ENCODE measurements at places on chromosomes 5 and 9.
A peak's percentile ranks its signal among the peaks of the same experiment; 100 is the strongest.

DNA sequence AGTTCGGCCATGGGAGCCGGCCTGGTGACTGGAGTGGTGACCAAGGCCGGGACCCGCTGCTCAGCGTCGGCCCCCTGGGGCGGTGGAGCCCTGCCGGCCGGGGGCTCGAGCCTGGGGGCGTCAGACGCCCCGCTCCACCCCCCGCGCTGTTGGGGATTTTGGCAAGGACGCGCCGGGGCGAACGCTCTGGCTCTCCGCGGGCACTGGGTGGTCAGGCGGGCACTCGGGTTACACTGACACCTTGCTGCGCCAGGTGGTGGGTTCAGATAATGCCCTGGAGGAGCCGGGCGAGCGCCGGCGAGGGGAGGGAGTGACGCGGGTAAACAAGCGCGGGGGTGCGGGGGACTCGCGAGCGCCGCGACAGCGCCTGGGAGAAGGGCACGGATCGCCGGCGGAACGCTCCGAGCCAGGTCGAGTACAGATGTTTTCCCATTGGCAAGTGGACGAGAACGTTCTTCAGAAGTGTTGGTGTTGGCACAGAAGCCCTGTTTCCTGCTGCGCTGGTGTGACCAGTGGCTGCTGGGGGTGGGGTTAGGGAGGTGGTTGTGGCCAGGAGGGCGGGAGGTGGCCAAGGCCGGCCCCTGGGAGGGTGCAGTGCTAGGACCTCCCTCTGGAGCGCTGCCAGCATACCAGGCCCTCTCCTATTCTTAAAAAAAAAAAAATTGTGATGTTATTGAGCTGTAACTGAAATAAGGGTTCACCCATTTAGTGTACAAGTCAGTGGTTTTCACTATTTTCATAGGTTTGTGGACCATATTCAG is 773 bp downstream of the SQSTM1 start:
- peak; percentile 90 for DNase-seq

- DNase-seq: peak; percentile 24
Observed at GRCh38 chr5:138574744-138575193, 432 bp downstream of the HSPA9 start.

DNA sequence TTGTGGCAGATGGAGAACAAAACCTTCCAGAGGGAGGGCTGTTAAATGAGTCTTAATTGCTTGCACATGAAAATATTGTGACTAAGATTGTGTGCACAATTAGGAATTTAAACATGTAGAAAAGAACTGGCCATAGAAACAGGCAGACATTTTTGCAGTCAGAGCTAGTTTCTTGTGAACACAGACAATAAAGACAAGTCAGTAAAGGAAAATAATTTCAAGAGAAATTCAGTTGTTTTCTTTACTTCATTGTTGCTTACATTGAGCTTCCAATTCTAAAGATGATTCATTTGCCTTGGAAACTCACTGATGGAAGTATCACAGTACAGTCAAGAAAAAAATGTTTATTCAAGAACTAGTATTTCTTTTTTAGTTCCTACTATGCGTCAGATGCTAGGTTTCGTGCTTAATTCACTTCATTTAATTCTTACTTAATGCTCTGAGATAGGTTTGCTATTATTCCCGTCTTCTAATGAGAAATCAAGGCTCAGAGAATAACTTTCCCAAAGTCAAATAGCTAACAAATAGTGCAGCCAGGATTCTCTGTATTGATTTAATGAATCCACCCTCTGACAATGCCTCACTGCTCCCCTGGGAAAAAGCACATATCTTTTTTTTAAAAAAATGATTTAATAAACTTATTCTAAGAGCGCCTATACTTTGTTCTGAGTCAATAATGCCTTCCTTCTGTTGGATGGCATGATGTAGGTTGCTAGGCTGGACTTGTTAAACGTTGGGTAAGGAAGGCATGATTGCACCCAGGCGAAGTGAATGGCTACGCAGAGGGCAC is 581.4 kb downstream of the RAB3C start:
- DNase-seq: peak; percentile 86

DNA sequence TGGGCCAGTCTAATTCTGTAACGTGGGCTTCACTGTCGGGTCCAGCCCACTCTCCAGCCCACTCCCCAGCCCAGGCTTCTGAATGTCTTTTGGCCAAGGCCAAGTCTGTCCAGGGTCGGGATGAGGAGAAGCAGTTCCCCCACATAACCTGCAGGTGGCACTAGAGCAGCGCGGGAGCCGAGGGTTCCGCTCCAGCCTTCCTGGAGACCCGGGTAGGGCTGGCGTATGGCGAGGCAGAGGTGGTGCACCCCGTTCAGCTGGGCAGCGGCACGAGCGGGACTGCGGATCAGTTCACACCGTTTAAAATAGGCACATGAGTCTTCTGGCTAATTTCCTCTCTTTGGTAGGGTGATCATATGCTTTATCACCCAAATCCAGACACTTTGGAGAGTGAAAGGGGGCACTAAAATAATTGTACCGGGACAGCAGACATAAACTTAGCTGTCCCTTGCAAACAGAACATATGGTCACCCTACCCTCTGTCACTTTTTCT is 185.9 kb downstream of the MSX2 start:
- DNase-seq: peak; percentile 18

DNA sequence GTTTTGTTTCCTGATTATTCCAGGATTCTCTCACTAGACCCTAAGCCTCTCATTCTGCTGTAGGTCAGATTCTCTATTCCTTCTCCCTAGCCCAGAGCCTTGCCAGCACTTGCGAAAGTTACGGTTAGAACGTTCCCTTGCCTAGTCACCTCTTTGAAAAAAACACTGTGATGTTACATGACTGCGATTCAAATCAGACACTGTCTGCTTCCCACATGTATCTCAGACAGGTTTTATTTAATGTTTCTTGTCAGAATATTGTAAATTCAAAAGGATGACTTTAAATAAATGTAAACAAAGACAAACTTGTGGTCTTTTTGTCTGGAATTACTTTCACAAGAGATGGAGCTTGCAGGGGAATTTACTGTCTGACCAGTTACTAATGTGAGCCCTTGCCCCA is 116.5 kb upstream of the OTULINL start:
- DNase-seq: peak; percentile 93

DNA sequence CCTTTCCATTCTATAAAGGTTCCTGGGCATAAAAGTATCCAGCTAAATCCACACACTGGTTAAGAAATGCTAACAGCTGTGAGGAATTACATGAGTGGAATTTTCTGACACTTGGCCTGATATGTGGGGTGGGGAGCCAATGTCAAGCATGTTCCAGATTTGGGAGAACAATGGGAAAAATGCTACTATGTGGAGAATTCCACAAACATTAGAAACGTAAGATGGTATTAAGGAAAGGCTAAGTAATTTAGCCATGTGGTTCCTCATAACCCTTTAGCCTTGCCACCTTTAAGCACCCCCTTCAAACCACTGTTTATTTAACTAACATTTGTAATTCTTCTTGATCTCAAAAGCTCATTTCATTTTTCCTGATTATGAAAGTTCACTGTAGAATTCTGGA is 149.2 kb downstream of the GNA14 start:
- no peak for DNase-seq

- no peak for DNase-seq
Observed at GRCh38 chr5:57955511-57955910, 472.9 kb upstream of the ACTBL2 start.

GRCh38 chr9:86135371-86135770 is 36.0 kb upstream of the GOLM1 start:
- DNase-seq: no peak

- DNase-seq: no peak
Observed at GRCh38 chr5:131765261-131765660, 31.6 kb downstream of the FNIP1 start.

GRCh38 chr5:62623271-62623670 is 44.7 kb downstream of the LRRC70 start:
- no peak for DNase-seq

- DNase-seq: no peak
Observed at GRCh38 chr5:5705010-5705409, 282.5 kb downstream of the ICE1 start.

DNA sequence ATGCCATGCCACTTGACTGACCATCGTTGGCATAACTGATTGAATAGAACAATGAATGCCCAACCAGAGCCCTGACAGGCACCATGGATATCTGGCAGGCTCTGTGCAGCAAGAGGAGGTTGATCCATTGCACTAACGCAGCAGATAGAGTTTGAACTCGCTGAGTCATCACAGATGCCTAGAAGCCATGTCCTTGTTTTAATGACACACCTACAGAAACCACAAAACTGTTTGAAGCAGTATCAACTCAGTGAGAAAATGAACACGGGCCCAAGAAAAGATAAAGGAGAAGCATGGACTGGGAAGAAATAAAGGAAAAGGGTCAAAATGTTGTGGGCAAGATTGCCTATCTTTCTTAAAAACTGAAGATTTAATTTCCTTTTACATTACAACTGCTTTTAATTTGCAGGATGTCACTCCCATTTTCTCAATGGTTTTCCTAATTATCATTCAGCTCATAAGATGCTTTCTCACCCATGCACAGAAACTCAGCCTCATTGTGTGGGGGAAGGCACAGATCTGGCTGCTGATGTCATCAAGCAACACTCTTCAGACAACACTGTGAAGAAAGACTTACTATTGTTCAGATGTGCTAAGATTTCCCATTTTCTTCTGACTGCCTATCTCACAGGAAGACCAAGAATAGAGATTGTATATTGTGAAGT is 129.0 kb downstream of the PIK3R1 start:
- DNase-seq: peak; percentile 50

DNA sequence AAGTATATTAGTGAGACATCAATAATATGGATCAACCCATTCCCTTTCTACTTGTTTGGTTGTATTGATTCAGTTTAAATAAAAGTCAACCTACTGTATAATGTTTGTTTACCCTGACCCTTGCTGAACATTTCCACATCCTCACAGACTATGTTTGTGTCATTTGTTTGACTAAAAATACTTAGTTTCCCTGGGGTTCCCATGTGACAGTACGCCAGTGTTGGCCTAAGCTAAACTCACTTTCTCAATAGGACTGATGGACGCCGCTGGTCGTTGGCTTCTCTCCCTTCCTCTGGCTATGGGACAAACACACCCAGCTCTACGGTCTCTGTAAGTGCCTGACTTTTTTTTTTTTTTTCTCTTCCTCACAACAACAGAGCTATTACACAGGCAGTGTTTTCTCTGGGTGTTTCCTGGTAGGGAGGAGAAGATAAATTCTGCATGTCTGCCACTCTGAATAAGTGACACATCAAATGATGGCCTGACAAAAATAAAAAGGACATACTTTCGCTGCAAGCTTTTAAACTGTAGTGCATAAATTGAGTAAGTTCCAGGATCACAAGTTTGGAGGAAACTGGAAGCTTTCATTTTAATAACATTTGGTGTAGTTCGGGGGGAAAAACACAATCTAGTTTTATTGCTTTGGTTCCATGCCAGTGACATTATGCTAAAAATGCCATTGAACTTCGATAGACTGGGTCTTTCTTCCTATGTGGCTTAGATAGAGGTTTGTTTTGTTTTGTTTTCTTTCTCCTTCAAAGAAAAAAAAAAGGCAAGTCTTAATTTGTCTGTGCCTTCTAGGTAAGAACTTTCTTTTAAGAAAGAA is 101.0 kb downstream of the CD180 start:
- peak; percentile 33 for DNase-seq

DNA sequence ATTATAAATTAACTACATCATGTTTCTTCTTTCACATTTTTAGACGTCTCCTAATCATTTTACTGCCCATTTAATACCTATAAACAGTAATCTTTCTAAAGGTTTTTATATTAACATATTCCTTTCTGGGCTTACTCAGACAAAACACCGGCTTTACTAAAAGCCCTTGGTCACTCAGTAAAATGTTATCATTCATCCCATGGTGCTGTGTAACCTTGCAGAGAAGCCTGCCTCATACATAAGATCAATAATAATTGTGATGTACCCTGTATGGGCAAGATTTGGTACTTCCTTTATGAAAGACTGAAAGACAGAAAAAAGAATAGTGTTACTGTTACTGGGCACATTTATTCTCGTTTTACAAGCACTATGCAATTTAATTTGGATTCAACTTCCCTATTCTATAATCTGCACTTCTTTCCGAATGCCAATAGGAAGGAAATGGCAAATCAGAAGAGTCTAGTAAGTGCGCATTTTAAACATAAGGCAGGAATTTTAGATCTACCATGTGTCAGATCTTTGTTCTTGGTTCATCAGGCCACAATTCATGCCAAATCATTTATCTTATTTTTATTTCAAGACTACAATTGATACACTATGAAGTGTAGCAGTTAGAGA is 522.2 kb downstream of the CSNK1G3 start:
- DNase-seq: no peak

GRCh38 chr9:123657941-123658340 is 272.0 kb downstream of the DENND1A start:
- no peak for DNase-seq

- DNase-seq: no peak
Observed at GRCh38 chr5:172403817-172404216, 50.5 kb downstream of the SH3PXD2B start.

DNA sequence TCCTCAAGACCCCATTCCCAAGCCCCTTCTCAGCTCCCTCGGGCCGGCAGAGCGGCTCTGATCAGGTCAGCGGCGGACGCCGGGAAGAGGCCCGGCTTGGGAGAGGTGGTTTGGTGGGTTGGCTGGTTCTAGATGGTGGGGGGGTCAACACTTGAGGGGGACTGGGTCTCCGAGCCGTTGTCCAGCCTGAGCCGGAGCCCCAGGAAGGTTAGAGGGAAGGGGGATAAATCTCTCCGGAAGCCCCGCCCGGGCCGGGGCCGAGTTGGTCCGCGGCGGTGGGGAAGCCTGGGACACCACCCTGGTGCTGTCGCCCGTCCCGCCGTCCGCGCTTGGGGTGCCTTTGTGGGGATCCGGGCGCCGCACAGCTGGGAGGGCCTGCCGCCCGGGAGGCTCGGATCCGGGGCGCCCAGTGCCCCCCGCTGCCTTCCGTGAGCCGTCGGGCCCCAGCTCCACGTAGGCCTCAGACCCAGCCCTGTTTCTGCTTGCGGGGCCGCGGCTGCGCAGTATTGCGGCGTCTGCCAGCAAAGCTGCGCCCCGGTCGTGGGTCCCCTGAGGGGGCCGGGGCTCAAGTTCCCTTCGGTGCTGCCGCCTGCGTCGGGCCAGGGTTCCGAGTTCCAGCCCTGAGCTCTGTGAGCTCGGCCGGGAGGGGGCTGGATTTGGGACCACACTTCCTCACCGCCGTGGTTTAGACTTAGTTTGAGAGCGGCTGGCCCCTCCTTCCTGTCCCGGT is 542 bp upstream of the TRIM52 start:
- DNase-seq: peak; percentile 50

GRCh38 chr5:98780390-98780789 is 6.9 kb downstream of the RGMB start:
- DNase-seq: no peak
